Stimulated activated CD4-positive, alpha-beta T cell treated with anti-CD3 and anti-CD28 coated beads, Interleukin-15, amount 100 ng/mL, for 48 hours (primary cell): ENCODE measurements at places on chromosomes 5 and 9.

DNA sequence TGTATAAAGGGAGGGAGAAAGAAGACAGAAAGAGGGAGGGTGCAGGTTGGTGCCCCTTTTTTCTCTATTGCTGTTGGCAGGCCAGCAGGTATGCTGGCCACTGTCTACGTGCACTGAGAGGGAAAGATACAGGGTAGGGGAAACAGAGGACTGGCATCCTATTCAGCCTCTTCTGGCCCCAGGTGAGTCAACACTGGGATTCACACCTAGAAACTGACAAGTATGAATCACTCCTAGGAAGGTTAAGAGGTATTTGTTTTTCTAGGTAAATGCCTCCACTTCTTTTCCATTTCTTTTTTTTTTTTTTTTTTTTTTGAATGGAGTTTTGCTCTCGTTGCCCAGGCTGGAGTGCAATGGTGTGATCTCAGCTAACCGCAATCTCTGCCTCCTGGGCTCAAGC lies 2.8 kb upstream of the UBAP1 start:
- DNase-seq = no peak

DNA sequence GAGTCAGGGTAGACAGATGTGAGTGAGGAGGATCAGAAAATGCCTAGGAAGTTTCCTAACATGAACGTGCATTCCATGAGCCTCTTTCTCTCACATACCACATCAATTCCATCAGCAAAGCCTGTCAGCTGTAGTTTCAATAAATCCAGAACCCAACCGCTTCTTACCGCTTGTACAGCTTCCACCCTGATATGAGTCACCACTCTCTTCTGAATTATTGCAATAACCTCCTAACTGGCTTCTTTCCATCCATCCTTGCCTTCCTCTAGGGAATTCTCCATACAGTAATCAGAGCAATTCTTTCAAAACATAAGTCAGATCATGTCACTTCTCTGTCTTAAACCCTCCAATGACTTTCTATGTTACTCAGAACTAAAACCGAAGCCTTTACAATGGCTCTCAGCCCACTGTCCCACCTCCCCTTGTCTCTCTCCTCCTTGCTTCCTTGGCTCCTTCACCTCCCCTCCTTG lies 8.1 kb upstream of the RAD23B start:
- no peak for DNase-seq

DNA sequence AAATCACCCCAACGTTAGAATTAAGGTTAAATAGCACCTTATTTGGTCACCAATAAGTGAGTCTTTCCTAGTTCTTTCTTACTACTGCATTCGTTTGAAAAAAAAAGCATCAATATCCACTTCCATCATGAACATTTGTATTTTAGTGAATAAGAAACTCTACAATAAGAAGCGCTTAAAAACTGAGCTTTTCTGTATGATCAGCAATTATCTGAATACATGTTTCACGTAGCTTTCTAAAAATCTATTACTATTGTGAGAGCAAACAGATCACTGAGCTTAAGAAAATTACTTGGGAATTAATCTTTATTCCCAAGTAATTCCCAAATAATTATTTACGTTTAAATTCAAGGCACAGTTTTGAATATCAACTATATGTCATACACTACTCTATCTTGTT lies 32.5 kb downstream of the ZDHHC21 start:
- no peak for DNase-seq

DNA sequence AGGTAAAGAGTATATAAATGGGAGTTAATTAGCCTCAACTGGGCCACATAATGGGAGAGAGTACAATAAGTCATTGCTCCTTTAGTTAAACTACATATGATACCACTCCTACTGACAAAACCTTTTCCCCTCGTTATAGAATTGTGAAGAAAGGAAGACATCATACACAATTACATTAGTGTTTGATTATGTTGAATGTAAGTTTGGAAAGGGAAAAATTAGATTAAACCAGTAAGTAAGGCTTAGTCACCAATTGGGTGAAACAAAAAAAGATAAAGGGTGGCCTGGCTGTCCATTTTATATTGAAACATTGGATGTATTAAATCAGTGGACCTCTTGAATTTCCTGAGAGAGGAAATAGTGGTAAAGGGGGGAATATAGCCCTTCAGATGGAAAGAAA lies 464.3 kb upstream of the PAPPA start:
- no peak for DNase-seq

DNA sequence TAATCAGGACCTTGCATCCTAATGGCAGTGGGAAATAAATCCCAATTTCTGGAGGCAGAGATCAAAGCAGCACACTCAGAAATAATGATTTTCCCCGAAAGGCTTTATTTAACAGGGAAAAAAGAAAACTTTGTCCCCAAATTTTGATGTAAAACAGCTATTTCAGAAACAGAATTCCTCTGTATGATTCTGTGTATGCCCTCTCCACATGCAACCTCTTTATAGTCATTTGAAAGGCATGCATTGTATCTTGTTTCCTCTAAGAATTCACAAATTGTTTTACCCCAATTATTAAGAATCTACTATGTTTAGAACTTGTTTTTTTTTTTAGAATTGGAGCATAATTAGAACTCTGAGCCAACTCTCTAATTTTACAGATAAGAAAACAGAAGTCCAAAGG lies 2.7 kb upstream of the PTAR1 start:
- DNase-seq = no peak

DNA sequence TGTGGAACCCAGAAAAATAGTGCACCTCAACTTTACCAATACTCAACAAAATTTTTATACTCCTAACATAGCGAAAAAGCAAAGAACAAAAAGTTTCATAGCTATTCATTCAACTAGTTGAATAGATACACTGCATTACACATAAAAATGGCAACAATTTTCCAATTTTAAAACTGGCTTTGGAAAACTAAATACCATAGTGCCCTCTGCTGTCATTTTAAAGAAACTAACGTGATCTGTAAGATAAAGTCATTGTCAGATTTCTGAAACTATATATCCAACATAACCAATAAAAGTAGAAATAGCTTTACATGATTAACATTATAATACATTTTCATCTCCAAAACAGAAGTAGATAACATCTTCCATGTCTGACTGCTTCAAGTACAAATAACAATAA lies 31.6 kb downstream of the DTWD2 start:
- DNase-seq = no peak

DNA sequence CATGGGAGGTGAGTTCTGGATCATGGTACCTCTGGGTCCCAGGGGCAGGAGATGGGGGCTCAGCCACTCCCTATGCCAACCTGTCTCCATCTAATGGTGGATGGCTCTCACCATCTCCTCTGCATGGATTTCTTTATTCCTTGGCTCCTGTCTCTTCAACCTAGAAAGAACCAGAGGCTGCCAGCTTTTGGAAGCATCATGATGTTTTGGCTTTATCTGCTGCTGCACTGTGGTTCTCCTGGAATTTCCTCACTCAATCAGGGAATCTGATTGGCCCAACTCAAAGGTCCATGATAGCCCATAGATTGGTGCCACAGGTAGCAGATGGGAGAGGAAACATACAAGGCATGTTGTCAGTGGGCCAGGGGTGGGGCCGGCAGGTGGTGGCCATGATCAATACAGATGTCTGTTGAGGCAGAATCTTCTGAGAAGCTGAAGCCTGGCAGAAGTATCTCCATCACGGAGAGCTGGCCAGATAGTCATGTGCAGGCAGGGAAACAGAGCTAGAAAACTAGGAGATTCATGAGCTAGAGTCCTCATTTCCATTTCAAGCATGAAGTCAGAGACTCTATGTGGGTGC lies 158.2 kb downstream of the MACROH2A1 start:
- no peak for DNase-seq

DNA sequence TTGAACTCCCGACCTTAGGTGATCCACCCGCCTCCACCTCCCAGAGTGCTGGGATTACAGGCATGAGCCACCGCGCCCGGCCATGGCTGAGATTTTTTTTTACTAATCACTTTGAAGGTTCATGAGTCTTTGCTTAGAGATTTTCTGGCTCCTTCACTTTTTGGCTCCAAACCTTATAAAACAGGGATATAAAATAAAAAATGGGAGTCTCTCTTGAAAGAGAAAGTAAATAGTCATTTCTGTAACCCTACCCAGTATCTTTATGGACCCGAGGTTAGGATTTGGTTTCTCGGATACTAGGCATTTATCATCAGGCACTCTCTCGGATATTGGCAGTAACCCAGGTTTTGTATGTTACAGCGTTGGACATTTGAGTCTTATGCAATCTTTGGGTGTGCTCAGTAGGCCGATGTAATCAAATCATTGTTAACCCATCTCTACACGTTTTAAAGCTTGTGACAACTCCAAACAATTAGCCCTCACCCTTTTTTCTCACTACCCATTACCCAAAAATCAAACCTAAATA lies 25.3 kb downstream of the STXBP1 start:
- DNase-seq = no peak

DNA sequence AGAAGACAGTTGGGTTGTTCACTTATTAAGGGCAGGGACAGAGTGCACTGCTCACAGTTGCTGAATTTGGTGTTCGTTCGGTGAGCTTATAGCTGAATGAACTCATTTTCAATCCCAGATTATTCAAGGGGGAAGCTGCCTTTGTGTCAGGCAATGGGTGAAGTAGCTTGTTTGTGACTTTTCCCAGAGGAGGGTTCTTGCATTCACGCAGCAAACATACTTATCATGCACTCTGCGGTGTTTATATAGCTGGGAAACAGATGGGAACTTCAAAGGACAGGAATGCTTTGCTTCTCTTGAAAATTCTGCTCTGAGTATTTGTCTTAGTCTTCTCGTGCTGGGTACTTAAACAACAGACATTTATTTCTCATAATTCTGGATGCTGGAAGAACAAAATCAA lies 64.7 kb upstream of the ABCA1 start:
- DNase-seq = no peak

- no peak for DNase-seq
Measured at GRCh38 chr5:60494144-60494543, 205.8 kb downstream of the DEPDC1B start.

GRCh38 chr5:177109810-177110209 lies 23.1 kb downstream of the FGFR4 start:
- no peak for DNase-seq

DNA sequence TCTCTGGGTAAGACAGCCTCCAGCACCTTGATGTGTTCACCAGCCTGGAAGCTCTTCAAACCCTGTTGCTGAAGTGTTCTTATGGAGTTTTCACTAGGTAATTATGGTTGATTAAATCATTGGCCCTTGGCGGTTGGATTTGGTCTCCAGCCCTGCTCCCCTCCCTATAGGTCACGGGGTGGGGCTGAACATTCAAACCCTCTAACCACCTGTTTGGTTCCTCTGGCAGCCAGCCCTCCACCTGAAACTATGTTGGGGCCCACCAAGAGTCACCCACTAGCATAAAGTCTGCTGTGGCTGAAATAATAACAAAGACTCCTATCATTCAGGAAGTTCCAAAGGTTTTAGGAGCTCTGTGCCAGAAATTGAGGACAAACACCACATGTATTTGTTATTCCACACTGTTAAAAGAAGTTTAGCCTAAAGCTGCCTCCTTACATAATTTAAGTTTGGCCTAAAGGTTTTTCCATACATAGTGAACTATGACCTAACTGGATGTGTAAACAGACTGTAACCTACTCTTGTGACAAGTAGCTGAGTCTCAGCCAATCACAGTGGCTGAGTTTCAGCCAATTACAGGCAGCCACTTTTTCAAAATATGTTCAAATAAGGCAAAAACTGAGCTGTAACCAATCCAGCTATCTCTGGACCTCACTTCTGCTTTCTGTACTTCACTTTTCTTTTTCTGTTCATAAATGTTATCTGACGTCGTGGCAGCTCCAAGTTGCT lies 34.8 kb downstream of the TMEM252 start:
- no peak for DNase-seq
